ENCODE measurements at places on chromosomes 16 and 17.

GRCh38 chr17:61073799-61074513 lies 325.7 kb upstream of the TBX2 start:
- DNase-seq: no peak

DNA sequence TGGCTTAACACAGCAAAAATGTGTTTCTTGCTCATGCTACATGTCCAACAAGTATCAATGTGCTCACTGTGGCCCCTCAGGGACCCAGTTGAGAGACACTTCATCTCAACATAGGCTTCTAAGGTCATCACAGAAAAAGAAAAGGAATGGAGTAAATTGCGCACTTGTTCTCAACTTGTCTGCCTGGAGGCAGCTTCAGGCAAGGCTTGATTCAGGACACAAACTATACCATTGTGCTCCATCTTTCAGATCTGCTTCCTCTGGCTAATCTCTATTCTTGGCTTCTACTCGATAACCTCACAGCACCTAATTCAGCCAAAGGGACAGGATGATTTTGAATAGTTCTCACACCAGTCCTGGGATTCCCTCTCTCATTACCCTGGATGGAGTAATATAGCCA lies 35.6 kb downstream of the HS3ST2 start:
- DNase-seq: no peak

GRCh38 chr16:25922438-25922837 lies 230.7 kb downstream of the HS3ST4 start:
- no peak for DNase-seq

DNA sequence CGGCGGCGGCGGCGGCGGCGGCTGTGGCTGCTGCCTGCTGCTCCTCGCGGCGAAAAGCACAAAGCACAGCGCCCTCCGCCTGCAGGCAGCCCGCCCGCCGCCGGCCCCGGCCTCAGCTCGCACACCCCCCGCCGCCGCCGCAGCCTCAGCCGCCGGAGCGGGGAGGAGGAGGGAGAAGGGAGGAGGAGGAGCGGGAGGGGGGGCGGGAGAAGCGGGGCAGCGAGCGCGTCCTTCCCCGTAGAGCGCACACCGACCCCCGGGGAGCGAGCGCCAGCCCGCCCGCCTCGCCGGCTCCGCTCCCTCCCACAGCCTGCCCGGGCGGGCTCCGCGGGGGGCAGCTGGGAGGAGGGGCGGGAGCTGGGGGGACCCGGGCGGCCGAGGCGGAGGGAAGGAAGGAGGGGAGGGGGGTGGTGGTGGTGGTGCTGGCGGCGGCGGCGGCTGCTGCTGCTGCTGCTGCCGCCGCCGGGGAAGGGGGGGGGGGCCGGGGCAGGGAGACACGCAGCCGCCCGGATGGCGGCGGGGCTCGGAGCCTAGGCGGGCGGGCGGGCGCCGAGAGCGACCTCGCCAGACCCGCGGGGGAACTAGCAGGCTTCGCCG lies at the start of gene UBTF:
UBTF (minus strand) TSS at position 60 of the 597 bp plus-strand sequence. CDS start 1,446 bp downstream, outside the sequence.
- no peak for DNase-seq

- no peak for DNase-seq
These were observed 201.7 kb upstream of the PSMD7 start for GRCh38 chr16:74094962-74095361.

GRCh38 chr16:88356124-88356726 lies 26.5 kb upstream of the ZNF469 start:
- DNase-seq: no peak

DNA sequence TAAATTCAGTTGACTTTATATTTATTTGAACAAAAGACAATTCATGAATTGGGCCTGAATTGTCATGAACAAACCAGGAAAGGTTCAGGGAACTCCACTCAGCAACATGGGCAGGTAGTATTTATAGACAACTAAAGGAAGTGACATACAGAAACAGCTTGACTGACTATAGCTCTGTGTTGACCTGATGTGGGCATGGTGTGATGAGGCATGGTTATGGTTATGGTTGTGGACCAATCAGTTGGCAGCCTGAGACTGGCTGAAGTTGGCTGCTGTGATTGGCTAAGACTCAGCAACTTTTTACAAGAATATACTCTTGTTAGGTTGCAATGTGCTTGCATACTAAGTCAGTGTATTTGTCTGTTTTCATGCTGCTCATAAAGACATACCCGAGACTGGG lies 108.4 kb downstream of the HS3ST3B1 start:
- no peak for DNase-seq

DNA sequence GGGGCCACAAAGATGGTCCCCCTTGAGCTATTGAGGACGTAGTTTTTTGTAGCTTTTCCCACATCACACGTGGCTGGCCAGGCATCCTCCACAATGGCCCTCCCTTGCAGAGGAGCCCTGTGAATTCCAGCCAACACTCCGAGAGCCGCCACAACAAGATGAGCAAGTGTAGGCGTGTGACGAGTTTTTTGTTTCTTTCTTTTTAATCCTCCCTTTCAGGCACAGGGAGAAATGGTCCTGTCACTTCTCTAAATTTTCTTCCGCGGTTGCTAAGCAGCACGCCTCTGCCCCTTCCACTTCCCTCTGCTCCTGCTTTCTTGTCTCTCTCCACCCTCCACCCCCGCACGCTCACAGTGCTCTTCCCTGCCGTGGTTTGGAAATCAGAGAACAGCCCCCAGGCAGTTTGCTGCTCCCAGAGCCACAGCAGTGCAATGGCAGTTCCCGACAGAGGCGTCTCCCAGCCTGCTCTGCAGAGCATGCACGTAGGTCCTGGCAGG lies 68.0 kb upstream of the MRTFB start:
- no peak for DNase-seq

GRCh38 chr17:30343796-30344195 lies 9.9 kb upstream of the TMIGD1 start:
- no peak for DNase-seq

- DNase-seq: no peak
These were observed 11.4 kb upstream of the NCBP3 start for GRCh38 chr17:3857261-3858105.

- DNase-seq: no peak
These were observed 76.3 kb downstream of the TANC2 start for GRCh38 chr17:63042256-63042812.

GRCh38 chr17:74024871-74025531 lies 178.5 kb upstream of the RPL38 start:
- DNase-seq: no peak

DNA sequence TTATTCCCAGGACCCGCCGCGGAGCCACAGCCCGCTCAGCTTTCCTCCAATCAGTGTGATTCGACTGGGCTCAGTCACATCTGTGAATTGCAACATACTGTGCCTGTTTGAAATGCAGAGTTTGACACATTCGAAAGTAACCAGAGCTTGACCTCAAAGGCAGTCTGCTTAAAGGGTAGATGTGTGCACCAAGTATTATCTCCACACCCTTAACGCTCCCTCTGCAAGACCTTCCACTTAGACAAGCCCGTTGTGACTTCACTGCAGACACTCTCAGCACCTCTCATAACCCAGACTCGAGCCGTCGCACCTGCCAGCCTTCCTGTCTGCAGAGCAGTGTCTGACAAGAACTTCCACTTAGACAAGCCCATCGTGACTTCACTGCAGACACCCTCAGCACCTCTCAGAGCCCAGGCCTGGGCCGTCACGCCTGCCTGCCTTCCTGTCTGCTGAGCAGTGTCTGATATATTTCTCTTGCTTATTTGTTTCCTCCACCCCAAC lies 3.7 kb downstream of the KLHDC4 start:
- DNase-seq: no peak

DNA sequence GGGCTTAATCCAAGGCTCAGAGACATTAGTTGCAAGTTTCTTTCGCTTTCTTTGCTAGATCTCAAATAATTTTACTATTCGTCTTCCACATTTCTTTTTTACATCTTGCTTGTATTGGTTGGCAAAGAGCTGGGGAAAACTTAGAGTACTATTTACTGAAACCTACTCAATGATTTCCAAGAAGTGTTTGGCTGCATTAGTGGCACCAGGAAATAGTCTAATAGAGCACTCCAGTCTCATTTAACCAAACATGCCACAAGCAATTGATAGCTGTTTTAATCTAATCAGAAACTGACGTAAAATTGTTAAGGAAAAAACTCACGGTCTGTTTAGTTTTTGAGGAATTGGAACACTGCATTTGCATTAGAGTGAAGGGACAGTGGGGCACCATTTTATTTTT lies 29.0 kb downstream of the NUP93 start:
- no peak for DNase-seq

DNA sequence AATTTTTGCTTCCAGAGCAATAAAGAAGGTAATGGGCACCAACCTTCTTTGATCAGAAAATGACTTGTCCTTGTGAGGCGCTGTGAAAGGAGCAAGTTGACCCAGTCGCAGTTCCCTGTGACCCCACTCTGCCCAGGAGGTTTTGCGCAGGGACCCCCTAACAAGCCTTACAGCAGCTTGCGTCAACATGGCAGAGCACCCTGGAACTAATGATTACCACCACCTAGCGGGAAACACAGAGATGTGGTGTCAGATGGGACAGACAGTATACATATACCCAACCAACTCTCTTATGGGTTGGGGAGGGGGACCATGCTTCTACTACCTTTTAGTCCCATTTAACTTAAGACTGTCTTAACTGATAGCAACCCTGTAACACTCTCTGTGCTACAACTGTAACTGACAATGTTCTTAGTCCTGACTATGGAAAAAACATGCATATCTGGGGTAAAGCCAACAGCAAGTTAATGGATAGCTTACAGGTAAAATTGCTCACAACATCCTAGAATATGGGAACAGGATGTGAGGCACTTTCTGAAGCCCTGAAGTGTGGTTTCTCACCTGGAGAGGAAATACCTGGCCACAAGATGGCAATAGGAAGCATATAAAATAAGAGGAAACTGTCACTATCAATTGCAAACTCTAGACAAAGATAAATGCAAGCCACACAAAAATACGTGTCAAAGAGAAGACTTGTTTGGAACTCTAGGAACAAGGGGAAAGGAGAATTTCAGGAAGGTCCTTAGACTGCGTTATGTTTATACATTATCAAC lies 3.0 kb downstream of the KARS1 start:
- no peak for DNase-seq

GRCh38 chr16:69514356-69514755 lies 51.4 kb upstream of the NFAT5 start:
- no peak for DNase-seq

GRCh38 chr17:47878203-47879027 lies 17.6 kb upstream of the SP2 start:
- DNase-seq: no peak

DNA sequence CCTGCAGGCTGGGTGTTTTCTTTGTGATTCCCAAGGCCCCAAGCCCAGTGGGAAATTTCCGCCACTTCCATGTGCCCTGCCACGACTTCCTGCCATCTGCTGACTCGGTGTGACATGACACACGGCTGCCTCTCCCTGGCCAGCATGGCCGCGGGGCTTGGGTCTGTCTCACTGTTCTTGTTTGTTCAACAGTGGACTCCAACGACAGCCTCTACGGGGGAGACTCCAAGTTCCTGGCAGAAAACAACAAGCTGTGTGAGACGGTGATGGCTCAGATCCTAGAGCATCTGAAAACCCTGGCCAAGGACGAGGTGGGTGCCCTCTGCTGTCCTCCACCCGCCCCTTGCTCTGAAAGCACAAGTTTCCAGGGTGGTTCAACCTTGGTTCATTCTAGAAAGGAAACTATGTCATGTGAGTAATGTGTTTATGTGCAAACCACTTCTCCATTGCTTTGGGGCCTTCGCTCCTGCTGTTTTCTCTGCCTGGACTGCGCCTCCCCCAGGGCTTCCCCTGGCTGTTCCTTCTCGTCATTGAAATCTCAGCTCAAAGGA lies 26.8 kb downstream of the KNOP1 start:
- DNase-seq: no peak

GRCh38 chr17:28743243-28744103 lies at the start of gene TRAF4:
TSS of gene TRAF4 (plus strand) at chr17:28744011. CDS start at chr17:28744113, 102 bp downstream.
- no peak for DNase-seq

DNA sequence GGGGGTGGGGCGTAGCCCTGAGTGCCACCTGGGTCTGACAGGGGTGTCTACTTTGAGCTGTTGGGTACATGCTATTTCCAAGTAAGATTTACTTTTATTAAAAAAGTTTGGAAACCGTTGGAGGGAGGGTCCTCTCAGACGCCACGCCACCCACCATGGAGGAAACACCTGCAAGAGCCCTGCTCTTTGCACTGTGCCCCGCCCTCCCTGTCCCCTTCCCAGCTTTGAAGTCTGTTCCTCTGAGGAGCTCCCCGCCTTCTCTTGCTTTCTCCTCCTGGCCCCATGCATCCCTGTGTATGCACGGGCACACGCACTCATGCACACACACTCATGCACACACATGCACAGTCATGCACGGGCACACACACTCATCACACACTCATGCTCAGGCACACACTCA lies 15.5 kb downstream of the ADGRG1 start:
- DNase-seq: no peak

DNA sequence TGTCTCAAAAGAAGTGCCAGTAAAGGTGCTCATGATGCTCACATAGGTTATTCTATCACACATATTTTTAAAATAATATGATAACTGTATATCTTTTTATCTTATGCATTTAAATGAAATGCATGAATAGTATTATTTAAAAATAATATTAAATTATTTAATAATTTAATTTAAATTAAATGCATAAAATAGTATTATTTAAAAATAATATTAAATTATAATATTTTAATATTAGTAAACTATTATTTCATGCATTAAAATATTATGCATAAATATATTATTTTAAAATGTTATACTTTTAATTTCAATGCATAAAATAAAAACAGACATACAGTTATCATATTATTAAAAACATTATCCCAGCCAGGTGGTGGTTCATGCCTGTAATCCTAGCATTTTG lies 33.4 kb downstream of the TMC7 start:
- DNase-seq: no peak

DNA sequence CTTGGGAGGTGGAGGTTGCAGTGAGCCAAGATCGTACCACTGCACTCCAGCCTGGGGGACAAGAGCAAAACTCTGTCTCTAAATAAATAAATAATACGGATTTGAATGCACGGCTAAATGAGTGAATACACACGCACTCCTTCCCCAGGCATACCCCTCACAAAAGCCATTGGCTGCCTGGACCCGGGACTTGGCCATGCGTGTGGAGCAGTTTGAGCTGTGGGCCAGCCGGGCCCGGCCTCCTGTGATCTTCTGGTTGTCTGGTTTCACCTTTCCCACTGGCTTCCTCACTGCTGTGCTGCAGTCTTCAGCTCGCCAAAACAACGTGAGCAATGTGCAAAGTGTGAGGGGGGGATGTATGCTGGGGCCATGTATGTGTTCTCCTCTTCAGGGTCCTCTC lies 1.6 kb upstream of the KDM6B start:
- DNase-seq: no peak

DNA sequence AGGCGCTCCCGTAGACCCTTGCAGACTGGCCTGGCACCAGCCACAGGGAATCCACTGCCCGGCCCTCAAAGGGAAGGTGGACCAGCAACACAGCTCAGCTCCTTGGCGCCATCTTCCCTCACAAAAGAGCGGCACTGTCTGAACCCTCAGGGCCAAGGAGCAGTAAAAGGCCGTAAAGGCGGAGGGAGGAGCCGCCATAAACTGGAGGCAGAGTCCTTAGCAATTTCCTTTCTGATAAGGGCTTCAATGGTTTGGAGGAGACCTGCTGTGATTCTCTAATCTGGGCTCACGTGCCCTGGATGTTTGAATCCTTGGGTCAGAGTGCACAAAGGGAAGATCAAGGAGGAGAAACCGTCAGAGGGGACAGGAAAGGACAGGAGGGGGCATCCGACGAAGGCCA lies 15.5 kb upstream of the AXIN2 start:
- no peak for DNase-seq

All from stimulated activated CD4-positive, alpha-beta T cell treated with anti-CD3 and anti-CD28 coated beads, Interleukin-15, amount 100 ng/mL, for 48 hours (primary cell).